ENCODE measurements at places on chromosomes 2 and 18.

GRCh38 chr2:9240745-9241144, 34.1 kb downstream of the ASAP2 start:
- DNase-seq = no peak

DNA sequence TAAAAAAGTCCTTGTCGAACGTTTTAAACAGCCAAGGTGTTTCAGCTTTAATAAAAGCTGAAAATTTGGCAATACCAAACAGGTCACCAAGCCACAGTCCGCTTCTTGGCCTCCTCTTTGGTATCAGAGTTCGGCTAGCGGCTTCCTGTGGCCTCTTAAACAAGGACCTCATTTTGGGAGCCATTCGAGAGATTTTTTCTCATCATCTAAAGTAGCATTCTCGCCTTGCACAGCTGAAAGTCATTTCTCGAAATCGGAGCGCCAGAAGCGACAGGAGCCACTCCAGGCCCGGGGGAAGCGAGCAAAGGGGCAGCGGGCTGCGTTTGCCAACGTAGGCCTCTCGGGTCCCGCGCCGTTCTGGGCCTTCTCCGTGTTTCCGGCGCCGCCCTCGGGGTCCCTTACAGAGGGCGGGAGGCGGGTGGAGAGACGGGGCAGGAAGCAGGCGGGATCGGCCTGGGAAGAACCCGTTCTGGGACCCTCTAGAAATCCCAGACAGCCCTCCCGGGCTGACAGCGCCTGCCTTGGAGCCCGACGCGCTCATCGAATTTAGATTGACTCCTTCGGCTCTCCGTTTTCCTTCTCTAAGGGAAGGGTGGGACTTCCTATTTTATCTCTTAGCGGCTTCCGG, 522 bp upstream of the ZNF407 start:
- no peak for DNase-seq

- no peak for DNase-seq
Measured at GRCh38 chr2:201699416-201699815, 972 bp upstream of the MPP4 start.

- DNase-seq = no peak
Measured at GRCh38 chr2:19648583-19648982, 253.2 kb downstream of the TTC32 start.

- DNase-seq = no peak
Measured at GRCh38 chr2:141947396-141948114, 183.3 kb downstream of the LRP1B start.

DNA sequence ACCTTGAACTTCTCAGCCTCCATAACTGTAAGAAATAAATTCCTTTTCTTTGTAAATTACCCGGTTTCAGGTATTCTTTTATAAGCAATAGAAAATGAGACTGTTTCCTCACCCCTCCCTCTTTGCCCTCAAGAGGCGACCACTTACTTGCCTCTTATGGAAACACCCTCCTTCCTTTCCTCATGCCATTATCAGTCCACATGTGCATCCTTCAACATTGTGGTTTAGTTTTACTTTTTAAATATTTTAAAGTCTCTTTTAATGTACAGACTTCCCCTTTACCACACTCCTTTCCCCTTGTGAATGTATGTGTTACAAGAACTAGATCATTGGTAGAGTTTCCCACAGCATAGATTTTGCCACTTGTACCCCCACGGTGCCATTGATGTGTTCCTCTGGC, 202.4 kb upstream of the SIX2 start:
- no peak for DNase-seq

DNA sequence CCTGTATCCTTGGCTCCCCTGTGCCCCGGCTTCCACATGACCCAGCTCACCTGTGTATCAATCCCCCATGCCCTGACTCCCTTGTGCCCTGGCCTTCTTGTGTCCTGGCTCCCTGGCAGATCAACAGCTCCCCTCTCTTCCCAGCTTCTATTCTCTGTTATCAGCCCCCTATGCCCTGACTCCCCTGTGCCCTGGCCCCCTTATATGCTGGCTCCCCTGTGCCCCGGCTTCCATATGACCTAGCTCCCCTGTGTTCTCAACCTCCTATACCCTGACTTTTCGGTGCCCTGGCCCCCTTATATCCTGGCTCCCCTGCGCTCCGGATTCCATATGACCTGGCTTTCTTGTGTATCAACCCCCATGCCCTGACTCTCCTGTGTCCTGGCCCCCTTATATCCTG, 209.2 kb downstream of the LOXHD1 start:
- DNase-seq = no peak

GRCh38 chr18:21314724-21315123, 72.7 kb downstream of the GREB1L start:
- DNase-seq = no peak

GRCh38 chr2:212832211-212833195, 293.9 kb upstream of the ERBB4 start:
- no peak for DNase-seq

DNA sequence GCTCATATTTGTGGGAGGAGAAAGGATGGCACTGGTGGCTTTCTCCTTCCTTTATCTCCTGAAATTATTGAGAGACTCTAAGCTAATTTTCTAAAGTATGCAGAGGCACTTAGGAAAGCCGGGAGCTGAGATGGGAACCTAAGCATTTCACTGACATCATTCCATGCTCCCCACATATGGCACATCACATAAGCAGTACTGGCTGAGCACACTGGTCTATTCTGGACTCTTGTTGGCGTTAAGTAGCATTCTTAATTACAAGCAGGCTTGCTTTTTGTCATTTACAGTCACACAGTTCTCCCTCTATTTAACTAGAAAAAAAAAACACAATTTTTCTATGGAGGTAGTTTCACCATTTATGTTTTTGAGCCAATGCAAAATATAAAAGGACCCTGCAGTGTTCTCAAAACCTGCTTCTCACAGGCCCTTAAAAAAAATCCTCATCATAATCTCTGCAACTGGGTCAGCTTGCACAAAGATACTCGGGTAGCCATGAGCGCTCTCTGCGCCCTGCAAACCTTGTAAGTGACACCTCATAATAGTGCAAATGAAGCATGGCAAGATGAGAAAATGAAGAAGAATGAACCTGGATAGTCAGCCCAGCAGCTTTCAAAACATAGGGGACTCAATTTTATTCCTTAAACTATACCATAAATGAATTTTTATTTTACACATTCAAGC, 688.6 kb downstream of the NRXN1 start:
- no peak for DNase-seq

- no peak for DNase-seq
Measured at GRCh38 chr18:79387615-79388014, 8.1 kb upstream of the NFATC1 start.

- no peak for DNase-seq
Measured at GRCh38 chr2:59174536-59175243, 933.6 kb upstream of the FANCL start.

- no peak for DNase-seq
Measured at GRCh38 chr2:30777661-30778505, 29.4 kb downstream of the CAPN13 start.

- no peak for DNase-seq
Measured at GRCh38 chr2:236380051-236380612, 115.9 kb upstream of the ASB18 start.

- DNase-seq = peak; percentile 60
Measured at GRCh38 chr2:290090-290722, 2.3 kb upstream of the ALKAL2 start.

GRCh38 chr2:162477011-162477410, 133.1 kb downstream of the GCA start:
- DNase-seq = no peak

GRCh38 chr2:195820373-195820772, 163.3 kb downstream of the SLC39A10 start:
- no peak for DNase-seq

DNA sequence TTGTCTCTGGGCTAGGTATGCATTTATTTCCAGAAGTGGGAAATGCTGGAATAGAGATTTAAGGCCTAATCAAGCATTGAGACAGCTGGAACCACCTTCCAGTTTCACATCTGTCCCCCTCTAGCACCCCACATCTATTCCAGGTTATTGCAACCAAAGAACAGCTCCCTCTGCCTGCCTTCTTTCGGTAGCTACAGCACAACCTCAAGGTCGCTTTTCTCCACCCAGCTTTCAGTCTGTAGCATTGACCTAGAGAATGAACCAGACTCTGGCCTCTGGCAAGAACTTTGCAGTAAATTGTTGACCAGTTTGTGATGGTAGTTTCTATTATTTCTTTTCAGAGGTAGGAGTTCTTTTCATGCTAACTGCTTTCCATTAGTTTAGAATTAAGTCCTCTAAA, 484.2 kb downstream of the DLGAP1 start:
- no peak for DNase-seq

DNA sequence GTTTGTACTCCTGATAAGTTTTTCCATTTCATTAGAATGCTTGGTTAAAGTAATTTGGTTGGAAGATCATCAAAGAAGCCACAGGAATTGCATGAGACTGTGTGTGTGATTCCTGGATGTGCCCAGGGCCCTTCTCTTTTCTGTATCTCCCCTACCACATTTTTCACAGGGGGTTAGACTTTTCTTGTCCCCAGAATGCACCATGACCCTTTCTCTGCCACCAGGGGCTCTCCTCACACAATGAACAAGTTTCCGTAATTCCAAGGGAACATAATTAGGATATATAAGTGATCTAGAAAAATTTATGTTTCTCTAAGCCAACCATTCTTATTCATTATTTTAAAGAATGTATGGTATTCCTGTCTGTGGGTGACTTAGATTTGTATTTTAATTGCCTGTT, 291.8 kb downstream of the NEDD4L start:
- DNase-seq = no peak

GRCh38 chr2:194925742-194926141, 731.3 kb upstream of the SLC39A10 start:
- DNase-seq = no peak

DNA sequence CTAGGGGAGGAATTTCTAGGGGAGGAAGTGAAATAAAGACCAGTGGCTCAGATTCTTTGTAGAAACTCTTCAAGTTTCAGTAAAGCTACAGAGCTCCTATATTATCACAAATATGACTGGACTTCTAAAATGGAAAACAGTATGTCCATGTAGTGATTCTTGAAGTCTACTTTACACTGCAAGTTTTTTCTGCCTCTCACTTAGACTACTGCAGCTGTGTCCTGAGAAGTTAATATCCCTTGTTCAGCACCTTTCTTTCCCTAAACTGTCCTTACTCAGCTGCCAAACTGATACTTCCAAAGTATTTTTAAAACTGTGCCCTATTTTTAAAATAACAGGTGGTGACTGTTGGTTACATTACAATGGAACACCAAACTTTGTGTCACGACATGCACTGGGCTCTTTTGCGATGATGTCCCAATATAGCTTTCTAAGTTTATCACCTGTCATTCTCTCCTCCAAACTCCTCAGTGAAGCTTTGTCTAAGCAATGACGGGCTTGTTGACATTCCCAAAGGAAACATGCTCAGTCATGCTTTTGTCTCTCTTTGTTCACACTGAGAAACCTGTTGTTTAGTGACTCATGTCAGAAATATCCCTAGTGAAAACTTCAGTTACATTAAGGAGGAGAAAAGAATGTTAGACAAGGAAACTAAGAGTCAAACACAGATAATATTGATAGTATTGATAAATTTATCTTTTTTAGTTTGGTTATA, 341.1 kb downstream of the ARL6IP6 start:
- no peak for DNase-seq

DNA sequence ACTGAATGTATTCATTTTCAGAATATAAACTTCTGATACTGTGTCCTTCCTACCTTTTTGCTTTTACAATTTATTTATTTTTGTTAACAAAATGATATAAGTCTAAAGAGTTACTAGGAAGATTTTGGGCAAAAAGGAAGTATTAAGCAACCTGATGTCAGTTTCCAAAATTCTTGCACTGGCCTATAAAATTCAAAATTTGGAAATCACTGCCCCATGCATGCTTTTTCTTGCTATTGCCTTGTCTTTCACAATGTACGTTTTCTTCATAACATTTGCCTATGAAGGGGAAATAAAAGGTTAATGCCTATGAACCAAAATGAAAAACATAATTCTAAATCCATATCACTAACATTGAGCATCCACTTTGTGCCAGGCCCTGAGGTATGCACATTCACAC, 40.1 kb upstream of the EHBP1 start:
- DNase-seq = no peak

- no peak for DNase-seq
Measured at GRCh38 chr2:183113630-183114029, 10.6 kb upstream of the NUP35 start.

DNA sequence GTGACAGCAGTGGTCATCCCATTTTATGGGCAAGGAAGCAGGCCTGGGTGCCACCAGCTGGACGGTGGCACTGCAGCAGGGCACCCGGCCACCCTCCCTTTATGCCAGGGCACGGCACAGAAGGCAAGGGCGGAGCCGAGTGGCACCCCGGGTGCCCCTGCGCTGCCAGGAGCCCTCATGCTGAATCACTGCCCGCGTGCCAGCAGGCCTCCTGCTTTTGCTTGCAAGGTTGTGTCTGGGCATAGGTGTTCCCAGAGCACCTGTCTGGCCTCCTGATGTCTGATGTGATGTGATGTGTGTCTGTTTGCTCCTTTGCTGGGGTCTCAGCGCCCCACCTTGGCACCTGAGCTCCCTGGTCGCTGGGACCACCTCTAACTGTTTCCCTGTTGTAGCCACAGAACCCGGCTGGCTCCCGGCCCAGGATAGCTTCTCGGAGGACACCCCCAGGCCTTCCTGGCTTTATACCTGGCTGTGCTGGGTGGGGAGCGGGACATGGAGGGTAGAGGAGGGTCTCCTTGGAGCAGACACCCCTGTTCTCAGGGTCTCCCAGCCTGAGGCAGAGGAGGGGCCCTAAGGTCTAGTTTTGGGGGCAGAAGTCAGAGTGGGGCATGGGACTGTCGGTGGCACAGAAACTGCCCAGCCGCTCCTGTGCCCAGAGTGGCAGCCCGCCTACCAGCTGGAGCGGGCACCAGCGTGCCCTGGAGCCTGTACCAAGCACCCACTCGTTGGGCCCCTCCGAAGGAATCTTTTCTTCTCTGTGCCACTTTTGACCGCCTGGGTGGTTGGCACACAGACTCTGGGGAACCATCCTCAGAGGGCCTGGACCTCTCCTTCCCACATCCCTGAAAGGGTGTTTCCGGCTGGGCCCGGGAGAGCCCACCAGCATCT, 3.6 kb downstream of the GPC1 start:
- DNase-seq = no peak

DNA sequence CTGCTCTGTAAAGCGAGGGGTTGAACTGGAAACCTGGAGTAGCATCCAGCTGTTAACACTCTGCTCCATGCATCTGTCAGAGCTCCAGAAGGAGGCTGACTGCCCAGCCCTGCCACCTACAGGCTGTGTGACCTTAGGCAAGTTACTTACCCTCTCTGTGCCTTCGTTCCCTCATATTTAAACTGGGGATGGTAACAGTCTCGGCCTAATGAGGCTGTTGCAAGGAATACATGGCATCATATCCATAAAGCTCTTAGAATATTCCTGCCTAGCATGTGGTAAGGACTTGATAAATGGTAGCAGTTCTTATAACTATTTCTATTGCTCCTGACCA, 80.6 kb downstream of the LRRFIP1 start:
- no peak for DNase-seq

GRCh38 chr18:36757081-36757480, 71.7 kb downstream of the TPGS2 start:
- DNase-seq = peak; percentile 26

DNA sequence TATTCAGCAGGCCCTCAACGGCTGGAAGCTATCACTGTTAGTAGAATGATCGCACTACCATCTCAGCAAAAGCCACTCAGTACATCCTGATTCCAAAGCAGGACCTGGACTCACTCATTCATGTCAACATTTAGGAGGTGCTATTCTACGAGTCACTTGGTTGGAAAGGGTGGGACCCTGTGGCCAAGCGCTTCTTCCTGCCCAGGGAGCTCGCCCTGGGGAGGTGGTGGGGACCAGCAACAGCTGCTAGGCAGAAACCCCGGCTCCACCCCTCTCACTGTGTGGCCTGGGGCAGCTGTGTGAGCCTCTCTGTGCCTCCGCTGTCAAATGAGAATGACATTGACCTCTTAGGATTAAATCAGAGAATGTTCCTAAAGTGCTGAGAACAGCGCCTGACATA, 231.4 kb downstream of the EIPR1 start:
- DNase-seq = no peak

GRCh38 chr2:109690457-109690821, 76.3 kb downstream of the SOWAHC start:
- DNase-seq = no peak
